ENCODE measurements at places on chromosomes 4 and X.

DNA sequence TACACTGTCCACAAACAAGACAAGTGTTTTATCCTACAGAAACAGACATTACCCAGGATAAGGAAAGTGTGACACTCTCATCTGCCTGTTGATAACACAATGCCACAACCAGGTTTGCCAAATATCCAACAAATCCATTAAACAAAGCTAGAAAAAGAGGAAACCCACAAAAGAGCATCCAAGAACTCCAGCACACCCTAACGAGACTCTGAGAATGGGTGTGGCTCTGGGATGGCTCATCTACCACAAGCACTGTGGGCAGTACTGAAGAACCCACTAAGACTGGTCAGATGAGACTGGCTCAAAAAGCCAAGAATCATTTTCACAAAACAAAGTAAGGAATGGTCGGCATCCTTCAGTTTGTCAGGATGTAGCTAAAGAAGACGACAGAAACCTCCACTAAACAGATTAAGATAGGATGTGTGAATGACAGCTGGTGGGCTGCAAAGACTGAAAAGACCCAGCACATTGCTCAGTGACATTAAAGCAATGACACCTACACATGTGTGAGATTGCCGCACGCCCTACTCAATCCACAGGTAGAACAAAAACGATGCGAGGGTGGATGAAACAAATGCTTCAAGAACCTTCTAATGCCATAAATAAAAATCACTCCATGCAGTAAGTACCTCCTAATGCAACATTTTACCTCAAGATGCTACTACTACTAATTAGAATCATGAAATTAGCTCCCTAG is 14.7 kb downstream of the ATP8A1 start:
- DNase-seq = no peak

- no peak for DNase-seq
Observed at GRCh38 chrX:132664273-132664672, 175.4 kb upstream of the MBNL3 start.

GRCh38 chr4:98851806-98852205 is 77.1 kb downstream of the EIF4E start:
- DNase-seq = no peak

DNA sequence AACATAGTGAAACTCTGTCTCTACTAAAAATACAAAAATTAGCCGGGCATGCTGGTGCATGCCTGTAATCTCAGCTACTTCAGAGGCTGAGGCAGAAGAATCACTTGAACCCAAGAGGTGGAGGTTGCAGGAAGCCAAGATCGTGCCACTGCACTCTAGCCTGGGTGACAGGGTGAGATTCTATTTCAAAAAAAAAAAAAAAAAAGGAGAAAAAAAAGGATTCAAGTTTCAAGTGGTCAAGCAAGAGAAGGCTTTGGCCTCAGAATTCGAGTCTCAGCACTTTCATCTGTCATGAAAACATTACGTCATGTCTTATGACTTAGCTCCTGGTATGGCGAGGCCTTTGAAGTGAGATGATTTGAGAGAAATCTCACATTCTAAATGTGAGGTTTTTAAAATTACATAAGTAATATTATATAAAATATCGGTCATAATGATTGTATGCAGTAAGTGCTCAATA is 21.2 kb upstream of the DHRSX start:
- DNase-seq = peak; percentile 41

DNA sequence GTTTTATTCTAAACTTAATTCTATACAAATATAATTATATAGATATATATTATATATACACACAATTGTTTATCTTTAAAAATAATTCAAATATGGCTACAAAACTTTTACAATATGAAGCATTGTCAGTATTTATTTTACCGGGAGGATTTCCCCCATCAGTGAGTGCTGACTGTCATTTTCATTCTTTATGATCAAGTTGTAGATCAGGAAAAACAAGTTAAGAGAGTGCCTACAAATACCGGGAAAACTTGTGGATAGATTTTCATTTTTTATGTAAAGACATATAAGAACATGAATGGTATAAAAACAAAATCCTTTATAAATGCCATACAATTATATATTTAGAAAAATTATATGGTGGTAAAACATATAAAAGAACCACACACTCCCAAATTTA is 37.8 kb downstream of the CLCN3 start:
- no peak for DNase-seq

DNA sequence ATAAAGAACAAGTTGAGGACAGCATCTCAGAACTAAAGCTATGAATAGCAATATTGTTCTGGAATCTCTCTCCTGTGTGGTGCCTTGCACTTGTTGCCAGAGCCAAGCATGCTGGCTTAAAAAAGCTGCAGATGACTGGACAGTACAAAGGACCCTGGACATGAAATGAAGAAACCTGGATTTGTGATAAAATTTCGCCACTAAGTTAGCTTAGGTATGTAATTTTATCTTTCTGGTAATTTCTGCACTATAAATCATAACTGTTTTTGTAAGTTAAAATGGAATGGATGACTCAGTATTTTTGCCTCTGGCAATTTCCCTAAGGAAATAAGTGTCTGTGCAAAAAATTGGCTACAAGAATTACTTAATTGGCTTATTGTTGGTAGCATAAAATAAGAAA is 317.2 kb downstream of the CAMK2D start:
- DNase-seq = no peak

DNA sequence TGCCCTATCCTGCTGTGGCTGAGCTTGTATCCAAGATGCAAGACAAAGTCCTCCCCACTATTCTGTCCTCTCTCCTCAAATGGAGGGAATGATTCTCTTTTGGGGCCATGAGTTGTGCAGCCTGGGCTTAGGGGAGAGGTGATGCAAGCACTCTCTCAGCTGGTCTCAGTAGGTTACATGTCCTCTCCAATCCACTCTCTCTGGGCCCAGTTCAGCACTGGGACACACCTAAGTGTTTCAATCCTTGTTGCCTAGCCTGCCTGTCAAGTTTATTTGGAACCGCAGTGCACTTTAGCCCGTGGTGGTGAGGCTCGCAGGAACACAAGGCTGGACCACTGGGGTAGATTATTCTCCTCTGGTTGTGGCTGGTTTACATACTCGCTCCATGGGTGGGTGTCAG is 23.8 kb upstream of the TMPRSS11D start:
- no peak for DNase-seq

DNA sequence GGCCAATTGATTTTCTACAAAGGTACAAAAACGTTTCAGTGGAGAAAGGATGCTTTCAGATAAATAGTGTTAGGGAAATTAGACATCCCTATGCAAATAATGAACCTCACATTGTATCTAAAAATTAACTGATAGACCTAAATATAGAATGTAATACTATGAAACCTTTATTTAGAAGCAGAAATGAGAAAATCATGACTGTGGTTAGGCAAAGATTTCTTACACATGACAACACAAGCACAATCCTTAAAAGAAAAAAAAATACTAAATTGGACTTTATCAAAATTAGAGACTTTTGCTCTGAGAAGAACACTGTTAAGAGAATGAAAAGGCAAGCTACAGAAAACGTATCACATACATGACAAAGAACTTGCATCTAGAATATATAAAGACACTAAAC is 43.0 kb upstream of the SPANXN4 start:
- DNase-seq = no peak
